T-cell (primary cell): ENCODE measurements at places on chromosomes 5 and 9.

DNA sequence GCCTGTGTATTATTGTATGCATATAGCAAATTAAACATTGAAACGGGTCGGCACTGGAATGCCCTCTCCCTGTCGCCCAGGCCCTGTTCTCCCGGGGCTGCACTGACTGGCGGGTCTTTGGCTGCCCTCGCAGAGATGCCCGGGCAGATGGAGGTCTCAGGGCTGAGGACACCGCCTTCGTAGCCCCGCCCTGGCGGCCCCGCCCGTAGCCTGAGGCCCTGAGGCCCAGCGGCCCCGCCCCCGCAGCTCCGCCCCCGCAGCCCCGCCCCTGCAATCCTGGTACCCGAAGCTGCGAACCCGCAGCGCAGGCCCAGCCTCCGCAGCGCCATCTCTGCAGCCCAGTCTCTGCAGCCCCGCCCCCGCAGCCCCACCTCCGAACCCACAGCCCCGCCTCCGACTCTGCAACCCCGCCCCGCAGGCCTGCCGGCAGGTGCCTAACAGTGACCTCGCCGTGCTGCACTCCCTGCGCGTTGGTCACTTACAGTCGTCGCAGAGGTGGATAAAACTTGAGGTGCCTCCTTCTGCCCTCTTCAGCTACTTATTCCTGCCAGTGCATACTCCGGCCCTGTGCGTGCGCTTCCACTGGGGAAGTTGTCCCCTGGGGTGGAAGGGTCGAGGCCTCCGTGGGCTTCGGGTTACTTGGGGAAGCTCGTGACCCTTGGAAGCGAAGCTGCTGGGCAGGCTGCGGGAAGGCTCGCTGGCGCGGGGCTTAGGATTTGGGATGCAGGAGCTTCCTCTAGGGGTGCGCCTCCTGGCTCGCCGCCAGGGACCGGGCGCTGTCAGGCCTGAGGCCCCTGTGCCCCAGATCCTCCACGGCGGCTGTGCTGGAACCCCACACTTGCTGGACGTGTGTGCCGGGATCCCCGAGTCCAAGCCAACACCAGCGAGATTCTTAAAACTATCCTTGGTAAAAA is 72.3 kb downstream of the ICE1 start:
- DNase-seq, result peak; percentile 80

- DNase-seq, result no peak
Observed at GRCh38 chr5:83118471-83118870, 41.1 kb downstream of the XRCC4 start.

DNA sequence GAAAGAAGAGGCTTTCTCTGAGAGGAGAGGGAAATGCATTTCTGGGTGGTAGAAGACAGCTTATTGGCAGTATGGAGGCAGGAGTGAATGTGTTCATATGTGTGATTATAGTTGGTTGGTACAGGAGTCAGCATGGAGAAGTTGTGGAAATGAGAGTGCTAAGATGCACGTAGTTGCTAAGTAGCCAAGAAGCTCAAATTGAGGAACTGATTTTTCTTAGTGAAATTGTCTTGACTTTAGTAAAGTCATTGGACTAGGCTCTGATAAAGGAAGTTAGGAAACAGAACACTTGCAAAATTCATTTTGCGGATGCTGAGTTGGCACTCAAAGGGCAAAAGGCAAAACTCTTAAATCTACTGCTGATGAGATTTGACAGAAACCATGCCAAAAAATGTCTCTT is 158.9 kb upstream of the VCAN start:
- no peak for DNase-seq

DNA sequence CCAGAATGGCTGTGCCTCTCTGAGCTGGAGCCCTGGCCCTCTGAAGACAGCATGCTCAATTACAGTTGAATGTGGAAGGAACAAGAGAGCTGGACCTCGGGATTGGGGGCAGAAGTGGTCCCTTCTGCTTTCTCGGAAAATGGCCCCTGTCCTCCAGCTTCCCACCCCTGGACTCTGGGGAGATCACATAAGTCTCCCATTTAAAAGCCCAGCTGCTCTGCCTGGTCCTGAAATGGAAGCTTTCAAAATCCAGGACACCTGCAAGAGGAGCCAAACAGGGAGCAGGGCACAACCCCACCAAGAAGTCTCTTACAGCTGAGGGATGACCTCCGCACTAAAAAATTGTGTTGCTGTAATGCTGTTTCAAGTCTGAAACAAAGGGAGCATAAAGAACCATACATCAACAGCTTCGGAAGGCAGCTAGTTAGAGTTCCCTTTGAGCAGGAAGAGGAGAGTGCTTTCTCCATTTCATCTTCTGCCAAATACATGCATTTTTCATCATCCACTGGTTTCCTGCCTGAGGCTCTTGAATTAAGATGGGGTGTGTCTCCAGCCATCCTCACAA is 48.2 kb downstream of the TGFBI start:
- DNase-seq, result no peak

DNA sequence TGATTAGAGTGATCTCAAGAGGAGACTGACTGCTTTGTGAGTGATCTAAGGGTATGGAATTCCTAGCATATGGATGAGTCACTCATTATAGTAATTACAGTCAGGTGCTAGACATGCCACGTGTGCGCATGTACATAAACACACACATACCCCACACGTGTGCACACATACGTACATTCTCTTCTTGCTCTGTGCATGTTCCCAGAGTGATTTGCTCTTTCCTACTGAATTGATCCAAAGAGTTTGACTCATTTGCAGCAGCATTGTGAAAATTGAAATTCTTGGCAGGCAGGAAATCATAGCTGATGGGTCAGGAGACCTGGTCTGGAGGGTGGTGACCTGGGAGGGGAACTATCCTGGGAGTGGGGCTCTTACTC is 63.8 kb downstream of the ANGPTL2 start:
- no peak for DNase-seq

DNA sequence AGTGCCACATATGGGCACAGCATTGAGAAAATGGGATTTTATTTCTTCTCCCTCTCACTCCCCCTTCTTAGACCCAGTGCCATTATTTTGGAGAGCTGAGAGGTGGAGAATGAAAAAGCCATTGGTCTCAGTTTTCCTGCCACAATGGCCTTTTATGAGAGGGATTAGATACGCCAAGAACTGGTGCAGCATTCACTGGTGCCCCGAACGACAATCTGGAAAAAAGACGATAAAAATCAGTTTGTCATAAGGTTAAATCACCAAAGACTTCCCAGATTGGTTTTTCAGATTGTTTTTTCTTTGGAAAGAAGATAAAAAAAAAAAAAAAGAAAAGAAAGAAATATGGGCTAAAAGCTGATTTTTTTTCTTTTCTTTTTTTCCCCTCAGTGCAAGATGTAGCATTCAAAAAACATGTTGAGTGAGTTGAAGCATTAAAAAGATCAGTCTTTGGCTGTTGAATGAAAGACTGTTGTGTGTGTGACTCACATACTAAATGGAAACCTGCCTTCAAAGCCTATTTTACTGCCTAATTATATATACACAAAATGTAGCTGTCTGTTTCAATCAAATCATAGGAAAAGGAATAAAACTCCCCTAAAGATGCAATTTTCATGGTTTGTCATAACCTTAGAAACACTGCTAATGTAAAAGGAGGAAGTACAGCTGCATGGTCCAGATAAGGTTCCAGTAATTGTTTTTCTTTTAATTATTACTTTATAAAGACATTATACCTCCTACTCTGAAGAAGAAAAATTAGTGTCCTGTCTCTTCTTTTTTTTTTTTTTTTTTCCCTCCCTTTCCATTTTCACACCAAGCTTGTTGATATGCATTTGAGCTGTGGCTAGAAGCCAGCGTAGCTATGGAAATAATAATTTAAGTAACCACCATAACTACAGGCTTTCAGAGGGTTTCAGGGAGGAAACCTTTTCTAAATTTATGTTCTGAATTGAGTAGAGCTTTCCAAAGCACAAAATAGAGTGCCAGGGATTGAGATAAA is 27.2 kb upstream of the ZNF608 start:
- DNase-seq, result no peak

DNA sequence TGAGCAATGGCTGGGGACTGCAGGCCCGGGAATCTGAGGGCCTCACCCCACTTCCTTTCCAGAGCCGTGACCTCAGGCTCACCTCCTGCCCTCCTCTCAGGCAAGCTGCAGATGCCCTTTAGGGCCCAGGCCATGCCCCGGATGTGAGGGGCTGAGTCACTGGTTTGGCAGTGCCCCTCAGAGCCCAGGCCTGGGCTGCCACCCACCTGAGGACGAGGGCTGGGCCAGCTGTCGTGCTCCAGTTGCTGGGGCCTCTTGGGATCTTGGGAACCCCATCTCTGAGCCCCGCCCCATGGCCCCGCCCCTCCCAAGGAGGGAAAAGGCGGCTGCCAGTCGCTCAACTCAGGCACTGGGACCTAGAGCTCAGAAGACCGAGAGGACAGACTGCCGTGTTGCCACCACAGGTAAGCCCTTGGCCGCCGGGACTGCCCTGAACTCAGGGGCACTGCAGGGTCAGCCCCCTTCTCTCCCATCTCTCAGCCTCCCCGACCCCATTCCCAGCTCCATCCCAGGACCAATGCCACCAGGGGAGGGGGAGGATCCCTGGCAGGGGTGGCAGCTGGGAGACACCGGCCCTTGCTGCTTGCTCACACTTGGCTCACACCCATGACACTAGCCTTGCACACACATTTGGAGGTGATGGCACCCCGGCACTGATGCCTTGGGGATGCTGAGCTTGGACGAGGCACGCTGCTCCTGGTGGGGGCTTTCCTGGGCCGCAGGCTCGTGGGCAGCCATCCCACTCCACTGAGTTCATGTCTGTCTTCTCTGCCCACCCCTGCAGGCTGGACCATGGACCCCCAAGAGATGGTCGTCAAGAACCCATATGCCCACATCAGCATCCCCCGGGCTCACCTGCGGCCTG is at the start of gene CYSRT1:
TSS of gene CYSRT1 (plus strand) at position 345 of the 865 bp plus-strand sequence. CDS start at position 793, 448 bp downstream.
- no peak for DNase-seq

DNA sequence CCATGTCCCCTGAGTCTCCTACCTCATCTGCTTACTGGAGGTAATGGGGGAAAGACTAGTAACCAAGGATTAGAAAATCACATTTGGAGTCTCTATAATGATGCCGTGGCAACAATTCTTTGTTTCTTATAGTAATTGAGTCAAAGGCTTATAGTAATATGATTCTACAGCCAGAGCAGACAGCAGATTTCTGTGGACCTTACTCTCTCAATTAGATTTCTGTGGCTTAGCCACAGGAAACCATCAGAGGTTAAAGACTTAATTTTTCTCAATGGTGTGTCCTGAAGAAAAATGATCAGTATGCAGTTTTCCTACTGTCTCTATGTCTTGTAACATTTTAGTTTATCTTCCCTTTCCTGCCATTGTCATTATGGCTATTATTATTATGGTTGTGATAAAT is 59.3 kb upstream of the CD180 start:
- no peak for DNase-seq

DNA sequence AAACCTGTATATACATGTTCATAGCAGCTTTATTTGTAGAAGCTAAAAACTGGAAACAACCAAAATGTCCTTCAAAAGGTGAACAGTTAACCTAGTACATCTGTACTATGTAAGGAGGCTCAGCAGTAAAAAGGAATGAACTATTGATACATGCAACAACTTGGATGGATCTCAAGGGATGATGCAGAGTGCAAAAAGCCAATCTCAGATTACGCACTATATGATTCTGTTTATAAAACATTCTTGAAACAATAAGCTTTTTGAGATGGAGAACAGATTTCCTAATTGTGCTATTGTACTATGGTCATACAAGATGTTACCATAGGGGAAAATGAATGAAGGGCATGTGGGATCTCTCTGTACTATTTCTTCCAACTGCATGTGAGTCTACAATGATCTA is 88.9 kb downstream of the PAM start:
- no peak for DNase-seq

DNA sequence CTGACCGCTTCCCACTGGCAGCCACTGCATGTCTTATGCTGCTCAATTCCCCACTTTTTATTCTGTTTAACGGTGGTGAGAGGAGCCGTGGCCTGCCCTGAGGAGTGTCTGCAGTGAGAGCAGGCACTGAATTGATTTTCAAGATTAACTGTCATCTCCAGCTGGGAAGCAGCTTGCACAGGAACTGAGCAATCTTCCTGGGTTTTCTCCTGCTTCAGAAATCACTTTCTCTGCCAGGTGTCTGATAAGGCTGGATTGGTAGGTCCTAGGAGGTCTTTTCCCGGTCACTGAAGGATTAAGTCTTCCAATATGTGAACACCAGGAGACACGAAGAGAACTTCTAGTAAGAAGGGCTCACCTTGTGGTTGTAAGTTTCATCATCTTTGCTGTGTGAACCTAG is 181.1 kb upstream of the RAD23B start:
- DNase-seq, result no peak

DNA sequence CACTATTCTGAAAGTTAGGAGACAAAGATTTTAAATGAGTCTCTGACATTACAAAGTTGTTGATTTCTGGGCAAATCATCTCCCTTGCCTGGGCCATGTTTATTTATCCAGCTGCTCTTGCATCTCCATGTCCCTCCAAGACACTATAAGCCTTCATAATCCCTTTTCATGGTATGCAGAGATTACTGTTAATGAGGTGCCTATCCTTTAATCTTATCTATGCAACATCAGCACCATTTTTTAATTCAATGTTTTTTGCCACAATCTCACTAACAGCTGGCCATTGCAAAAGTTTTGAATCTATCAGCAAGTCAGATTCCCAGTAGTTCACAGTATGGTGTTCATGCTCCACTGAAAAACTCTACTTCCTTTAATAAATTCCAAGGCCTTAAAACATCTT is 108.5 kb upstream of the PTPRD start:
- no peak for DNase-seq

DNA sequence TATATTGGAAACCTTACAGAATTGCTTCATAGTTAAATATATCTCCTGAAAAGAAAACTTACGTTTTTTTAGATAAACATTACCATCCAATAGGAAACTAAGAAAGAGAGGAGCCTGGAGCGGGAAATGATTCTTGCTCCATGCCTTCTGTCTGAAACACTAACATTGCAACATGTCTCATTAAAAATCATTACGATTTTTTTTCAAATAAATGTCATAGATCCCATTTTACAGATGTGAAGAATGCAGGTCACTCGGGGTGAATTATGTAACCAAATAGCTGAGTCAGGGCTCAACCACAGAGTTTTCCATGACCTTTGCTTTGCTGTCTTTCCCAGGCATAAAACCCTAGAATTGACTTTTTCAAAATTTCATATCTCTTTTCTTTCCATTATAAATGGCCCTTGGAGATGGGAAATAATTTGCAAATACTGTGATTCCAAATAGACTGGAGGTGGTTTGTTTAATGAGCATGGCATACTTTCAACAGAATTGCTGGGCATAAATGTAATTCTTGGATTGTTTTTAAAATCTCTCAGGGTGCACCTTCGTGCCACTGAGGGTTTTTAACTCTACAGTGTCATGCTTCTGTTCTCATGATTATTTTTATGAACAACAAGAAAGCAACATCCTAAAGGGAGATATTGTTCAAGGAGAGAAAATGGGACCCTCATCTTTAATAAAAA is 302.8 kb downstream of the EBF1 start:
- no peak for DNase-seq

DNA sequence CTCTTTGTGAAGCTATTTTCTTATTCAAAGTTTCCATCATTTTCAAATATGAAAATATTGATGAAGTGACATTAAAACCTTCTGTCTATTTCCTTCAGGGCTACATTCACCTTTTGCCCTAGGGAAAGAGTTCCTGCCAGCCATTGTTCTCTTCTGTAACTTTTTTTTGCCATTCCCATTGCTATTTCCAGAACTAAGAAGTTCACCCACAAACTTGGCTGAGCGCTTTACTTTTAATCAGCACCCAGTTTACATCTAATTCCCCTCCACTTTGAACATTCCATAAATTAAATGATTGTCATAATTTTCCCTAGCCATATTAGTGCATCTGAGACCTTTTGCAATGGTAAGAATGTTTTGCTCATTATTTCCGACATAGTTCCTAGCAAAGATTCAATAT is 4.4 kb downstream of the IL33 start:
- no peak for DNase-seq
